ENCODE measurements at places on chromosomes 4 and X. TPM values are rescaled to one million over a fixed set of nuclear protein-coding genes. Genes with fewer than 3 reads are reported as not detected.

DNA sequence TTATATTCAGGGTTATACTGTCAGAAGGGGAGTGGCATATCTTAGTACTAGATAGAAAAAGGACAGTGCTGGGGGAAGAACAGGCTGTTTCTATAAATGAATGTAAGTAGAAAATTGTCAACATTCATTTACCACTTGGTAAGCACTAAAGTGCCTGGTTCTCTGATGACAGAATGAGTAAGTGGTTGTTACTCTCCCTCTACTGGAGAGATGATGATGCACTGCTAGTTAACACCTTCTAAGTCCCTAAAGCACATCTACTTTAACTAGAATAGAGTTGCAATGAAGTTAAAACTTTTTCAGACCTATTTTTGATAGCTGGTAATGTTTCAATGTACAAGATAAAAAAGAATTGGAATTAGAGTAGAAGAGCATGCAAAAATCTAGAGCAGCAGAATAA, 214.5 kb downstream of the KLHL4 start:
- no peak for DNase-seq

- no peak for DNase-seq
Measured at GRCh38 chr4:181998398-181999295, 244.6 kb upstream of the TENM3 start.

The AFF2 gene
- not detected for polyA plus RNA-seq

The CT47B1 gene
- not detected for polyA plus RNA-seq

The KIAA0232 gene
- 7.8 TPM for polyA plus RNA-seq

Measured in sigmoid colon (tissue), 7 donors.